ENCODE measurements at places on chromosomes 7 and 10.

GRCh38 chr10:7085913-7086589 is 324.8 kb downstream of the SFMBT2 start:
- no peak for DNase-seq

GRCh38 chr7:71077743-71078476 is 54.0 kb upstream of the GALNT17 start:
- DNase-seq: no peak

GRCh38 chr7:36607721-36608095 is 116.6 kb downstream of the AOAH start:
- DNase-seq: no peak

GRCh38 chr7:121938429-121938996 is 65.6 kb downstream of the PTPRZ1 start:
- DNase-seq: no peak

DNA sequence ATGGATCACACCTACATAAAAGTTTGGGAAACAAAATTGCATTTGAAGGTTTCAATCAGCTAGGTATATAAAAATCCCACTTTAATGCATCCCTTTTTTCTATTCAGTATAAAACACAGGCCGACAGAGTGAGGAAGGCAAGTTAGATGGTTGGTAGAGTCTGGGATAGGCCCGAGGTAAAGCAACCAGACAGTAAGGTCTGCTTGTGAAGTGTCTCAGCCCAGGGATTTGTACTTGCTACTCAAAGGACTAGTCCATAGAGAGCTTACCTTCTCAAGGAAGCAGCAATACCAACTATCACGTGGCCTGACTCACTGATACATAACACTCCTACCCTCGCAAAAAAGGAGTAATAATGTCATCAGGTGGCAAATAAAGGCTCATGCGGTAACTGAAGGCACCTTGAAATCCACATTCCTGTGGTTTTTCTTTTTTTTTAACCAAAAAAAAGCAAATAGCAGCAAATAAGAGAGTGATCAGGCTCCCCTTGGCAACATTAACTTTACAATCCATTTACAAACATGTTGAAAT is 56.2 kb upstream of the ATP6V0A4 start:
- DNase-seq: no peak

GRCh38 chr7:98354511-98355249 is 46.2 kb downstream of the BAIAP2L1 start:
- DNase-seq: no peak

GRCh38 chr7:45007106-45007505 is 7.1 kb downstream of the CCM2 start:
- DNase-seq: no peak

DNA sequence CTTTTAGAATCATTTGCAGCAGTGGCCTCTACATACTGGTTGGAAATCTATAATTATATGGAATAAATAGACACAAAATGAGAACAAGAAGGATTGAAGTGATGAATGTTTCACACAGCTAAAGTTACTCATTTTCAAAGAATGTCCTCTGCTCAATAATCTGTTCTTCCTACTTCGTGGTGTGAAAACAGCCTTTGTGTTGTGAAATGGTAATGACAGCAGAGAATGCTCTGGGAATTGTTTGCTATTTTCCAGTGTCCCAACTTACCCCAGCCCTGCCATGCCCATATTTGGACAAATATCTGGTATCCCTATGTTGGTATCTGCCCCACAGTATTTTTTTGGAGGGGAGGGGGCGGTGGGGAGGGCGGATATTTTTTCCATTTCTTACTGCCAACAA is 130.4 kb downstream of the GLI3 start:
- DNase-seq: no peak

DNA sequence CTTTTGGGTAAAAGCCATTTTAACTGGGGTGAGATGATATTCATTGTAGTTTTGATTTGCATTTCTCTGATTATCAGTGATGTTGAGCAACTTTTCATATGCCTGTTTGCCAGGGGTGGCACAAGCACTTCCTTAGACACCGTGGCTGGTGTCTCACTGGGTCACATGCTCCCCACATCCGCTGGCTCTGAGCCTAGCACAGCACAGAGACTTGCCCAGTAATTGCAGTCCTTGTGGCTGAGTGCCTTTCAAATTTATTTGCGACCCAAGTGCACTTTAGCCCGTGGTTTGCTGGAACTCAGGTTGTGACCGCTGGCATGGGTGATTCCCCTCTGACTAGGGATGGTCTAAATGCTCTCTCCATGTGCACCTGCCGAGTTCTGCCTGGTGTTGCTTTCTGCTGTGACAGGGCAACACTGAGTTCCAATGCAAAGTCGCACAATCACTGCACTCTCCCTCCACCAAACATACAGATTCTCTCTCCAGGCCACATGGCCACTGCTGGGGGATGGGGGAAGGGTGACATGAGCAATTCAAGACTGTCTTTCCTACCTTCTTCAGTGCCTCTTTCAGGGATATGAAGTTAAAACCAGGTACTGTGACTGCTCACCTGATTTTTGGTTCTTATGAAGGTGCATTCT is 66.5 kb downstream of the ZNF277 start:
- DNase-seq: no peak

DNA sequence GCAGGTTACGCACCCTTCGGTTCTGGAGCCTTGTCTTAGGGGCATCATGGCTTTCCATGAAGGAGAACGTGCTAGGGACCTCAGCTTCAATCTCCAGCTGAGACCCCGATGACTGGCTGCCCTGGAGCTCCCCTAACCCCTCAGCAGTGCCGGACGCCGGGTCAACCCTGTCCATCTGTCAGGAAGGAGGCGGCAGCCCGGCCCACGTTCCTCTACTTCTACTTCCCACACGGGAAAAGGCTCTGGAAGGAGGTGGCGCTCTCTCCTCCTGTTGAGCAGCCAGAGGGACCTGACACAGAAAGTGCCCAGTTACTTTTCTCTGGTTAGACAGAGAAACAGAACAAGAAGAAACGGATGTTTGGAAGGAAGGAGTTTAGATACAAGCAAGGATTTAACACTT is 87.4 kb downstream of the DYNC2I1 start:
- no peak for DNase-seq

DNA sequence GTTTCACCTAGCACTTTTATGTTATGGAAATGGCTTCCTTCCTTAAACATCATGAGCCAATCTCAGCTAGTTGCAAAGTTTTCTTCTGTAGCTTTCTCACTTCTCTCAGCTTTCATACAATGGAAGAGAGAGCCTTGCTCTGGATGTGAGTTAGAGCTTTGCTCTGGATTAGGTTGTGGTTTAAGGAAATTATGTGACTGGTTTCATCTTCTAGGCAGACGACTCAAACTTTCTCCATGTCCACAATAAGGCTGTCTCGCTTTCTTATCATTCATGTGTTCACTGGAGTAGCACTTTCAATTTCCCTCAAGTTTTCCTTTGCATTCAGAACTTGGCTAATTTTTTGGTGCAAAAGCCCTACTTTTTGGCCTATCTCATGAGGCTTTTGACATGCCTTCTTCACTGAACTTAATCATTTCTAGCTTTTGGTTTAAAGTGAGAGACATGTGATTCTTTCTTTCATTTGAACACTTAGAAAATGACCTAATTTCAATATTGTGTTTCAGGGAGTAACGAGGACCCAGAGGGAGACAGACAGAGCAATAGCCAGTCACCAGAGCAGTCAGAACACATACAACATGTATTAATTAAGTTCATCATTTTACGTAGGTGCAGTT is 49.8 kb downstream of the CNOT4 start:
- DNase-seq: no peak

DNA sequence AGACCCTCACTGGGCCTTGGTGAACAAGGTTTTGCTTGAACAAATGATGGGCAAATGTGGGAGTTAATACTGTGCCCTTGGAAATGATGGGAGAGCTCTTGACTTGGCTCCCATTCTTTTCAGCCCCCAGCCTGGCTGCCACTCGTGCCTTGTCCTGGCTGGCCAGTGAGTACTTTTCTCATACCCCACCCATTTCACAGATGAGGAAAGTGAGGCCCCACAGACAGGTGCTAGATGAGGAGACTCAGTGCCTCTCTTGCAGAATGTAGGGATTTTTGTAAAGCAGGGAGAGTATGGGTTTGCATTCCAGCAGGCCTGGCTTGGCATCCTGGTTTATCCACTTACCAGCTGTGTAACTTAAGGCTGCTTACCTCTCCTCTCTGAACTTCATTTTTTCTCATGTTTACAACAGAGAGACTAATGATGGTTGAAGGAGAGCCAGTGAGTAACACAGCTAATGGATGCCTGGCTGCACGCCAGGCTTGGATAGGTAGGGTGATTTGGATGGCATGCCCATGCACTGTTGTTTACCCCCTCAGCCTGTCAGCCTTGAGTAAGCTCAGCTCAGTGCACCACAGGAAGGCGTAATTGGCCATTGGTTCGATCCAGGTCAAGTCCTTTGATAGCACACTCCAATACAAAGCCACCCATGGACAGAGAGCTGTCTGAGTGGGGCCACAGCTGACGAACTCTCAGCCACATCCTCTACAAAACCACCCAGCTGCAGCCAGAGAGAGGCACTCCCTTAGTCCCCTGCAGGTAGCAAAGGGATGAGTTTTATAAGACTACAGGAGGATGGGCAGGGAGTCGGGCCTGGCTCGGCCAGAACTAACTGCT is 436.8 kb downstream of the RPS24 start:
- no peak for DNase-seq

- no peak for DNase-seq
These were observed 32.2 kb downstream of the DNAJB12 start for GRCh38 chr10:72322280-72323058.

GRCh38 chr7:94303118-94303517 is 91.6 kb upstream of the COL1A2 start:
- DNase-seq: no peak

- no peak for DNase-seq
These were observed 33.8 kb upstream of the ZFAND2A start for GRCh38 chr7:1193593-1194424.

DNA sequence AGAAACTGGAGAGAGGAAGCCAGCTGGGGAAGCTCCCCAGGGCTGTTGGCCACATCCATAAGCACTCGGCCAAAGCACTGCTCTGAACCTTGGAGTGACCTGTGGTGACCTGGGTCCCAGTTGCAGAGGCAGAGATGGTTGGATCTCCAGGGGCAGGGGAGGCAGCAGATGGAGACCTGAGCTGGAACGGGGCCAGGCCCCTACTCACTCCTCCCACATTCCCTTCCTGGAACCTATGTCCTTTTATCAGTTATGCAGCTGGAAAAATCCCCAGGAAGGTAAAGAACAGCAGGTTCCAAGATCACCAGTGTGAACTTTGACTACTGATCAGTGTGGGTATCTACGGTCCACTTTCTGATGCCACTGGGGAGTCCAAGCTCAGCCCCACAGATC is 9.6 kb upstream of the PNLIPRP2 start:
- no peak for DNase-seq

DNA sequence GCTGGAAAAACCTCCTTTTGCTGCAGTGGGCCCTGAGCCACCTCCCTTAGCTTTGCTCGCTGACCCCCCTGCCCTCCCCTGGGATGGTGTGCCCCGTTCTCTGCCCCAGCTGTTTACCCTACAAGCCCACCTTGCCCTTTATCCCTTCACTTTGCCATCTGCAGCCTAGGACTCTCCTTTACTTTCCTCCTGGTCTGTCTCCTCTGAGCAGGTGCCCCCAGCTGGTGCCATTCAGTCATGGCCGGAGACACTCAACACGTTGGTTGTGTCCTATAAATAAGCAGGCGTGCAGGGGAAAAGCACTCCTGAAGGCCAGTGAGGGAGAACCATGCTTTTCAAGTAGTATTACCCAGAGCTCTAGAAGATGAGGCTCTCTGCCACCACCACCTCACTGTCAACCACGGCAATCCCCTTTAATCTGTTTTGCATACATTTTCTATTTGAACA is 6.1 kb downstream of the RASSF4 start:
- DNase-seq: no peak

DNA sequence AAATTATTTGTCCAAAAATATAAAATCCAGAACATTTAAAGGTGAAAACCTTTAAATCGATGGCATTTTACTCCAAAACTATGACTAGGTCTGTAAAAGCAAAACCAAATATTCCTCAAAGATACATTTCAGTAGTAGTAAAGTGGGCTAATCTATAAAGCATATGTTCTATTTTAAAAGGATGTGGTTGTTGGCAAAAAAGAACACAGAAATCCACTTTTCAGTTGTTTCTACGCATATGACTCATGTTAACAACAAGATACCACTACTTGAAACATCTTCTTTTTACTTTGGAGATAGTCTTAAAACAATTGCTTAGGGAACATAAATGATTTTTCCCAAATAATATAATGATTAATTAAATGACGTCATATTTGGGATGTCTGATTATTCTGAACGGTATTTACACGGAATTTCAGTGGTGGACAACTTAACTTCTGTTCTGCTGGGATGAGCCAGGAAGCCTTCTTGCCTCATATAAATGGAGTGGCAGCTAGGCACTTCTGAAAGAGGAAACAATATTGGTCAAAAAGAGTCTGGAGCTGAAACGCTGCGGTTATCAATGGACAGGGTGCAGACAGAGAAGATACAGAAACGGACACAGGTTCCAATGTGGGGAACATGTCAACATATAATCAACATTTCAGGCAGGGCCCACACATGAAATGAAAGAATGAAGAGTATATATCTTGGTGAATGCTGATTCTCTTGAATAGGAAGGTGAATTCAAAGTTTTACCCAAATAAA is 78.5 kb downstream of the ETV1 start:
- DNase-seq: no peak

DNA sequence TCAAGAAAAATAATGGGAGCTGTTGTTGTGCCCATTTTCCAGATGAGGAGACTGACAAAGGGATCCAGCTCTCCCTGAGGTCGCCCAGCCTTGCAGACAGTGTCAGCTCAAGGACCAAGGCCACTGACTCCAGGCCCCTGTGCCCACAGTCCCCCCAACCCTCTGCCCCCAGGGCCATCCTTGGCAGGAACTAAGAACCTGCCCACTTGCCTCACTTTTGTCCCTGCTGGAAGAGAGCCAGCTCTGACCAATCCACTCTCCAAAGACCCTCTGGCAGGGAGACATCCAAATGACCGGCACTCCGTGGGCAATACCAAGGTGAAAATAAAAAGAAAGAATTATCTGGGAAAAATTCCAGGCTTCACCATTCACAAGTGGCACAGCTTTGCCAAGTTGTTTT is 101.3 kb downstream of the TCERG1L start:
- no peak for DNase-seq

- no peak for DNase-seq
These were observed 124.7 kb upstream of the C1QL3 start for GRCh38 chr10:16646181-16647059.

- no peak for DNase-seq
These were observed 13.7 kb upstream of the SAMD8 start for GRCh38 chr10:75097666-75098285.

All from activated T-helper 1 cell treated with anti-CD3 and anti-CD28 coated beads, Interleukin-2, amount 50 U/mL, for 16 hours (primary cell).